ENCODE measurements at places on chromosomes 2 and 18. TPM values are rescaled to one million over a fixed set of nuclear protein-coding genes. Genes with fewer than 3 reads are reported as not detected.

Gene VWC2L
- not detected for total RNA-seq

Gene KIF1A
- not detected for total RNA-seq

DNA sequence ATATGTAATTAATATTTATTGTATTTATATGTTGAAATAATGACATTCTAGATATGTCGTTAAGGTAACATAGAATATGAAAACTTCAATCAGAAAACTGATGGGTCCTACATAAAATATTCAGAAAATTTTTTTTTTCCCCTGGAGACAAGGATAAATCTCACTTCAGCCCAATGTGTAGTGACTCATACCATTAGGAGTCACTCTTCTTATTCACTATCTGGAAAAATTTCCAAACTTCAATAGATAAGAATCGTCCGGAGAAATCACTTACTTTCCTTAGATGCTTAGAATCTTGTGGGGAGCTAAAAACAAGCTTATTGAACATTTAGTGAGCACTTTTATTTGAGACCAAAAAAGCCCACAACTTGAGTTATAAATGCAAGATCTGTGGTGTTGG lies 4.6 kb downstream of the SERPINB13 start:
- DNase-seq, result no peak

Gene SERPINB4
- total RNA-seq, result not detected

Measured in CD4-positive, alpha-beta memory T cell (primary cell).